ENCODE measurements at places on chromosomes 12 and 14.
A peak's percentile ranks its signal among the peaks of the same experiment; 100 is the strongest.

GRCh38 chr12:93879476-93880421 lies 202.6 kb downstream of the CRADD start:
- DNase-seq, result no peak

- no peak for DNase-seq
Observed at GRCh38 chr12:53854701-53855316, 83.8 kb upstream of the HOXC13 start.

- DNase-seq, result no peak
Observed at GRCh38 chr14:96270565-96271420, 14.8 kb downstream of the BDKRB1 start.

- DNase-seq, result no peak
Observed at GRCh38 chr12:109589240-109589590, 15.6 kb downstream of the MVK start.

- DNase-seq, result no peak
Observed at GRCh38 chr14:78383060-78383459, 212.9 kb downstream of the NRXN3 start.

GRCh38 chr12:78028426-78028825 lies 197.7 kb downstream of the NAV3 start:
- DNase-seq, result no peak

DNA sequence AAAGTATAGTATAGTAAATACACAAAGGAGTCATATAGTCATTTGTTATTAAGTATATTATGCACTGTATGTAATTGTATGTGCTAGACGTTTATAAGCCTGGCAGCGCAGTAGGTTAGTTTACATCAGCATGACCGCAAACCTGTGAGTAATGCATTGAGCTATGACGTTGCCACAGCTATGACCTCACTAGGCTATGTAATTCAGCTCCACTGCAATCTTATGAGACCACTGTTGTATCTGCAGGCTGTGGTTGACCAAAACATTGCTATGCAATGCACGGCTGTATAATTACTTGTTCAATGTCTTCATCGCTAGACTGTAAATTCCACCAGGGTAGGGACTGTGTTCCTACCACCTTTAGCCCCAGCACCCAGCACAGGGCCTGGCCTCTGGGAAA lies 53.2 kb upstream of the VASH1 start:
- no peak for DNase-seq

GRCh38 chr12:53222806-53223261 lies 9.2 kb downstream of the RARG start:
- DNase-seq, result no peak

DNA sequence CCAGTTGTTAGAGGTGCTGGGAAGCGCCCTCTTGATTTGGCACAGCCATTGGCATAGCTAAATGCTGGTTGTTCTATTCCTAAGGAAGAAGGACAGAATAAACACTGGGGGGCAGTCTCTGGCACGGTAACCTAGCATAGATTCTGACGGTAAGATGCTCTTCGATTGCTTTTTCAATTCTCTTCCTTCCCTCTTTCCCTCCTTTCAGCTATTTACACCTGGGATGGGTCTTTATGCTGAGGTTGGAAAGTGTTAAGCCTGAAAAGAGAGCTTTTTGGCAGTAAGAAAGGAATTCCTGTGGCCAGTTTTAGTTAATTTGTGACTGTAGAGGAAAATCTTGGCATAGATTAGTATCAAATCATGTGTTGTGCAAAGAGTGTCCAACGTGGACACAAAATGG lies 162.8 kb downstream of the SNAPC1 start:
- DNase-seq, result peak; percentile 5

- DNase-seq, result no peak
Observed at GRCh38 chr12:109693160-109693559, 20.5 kb upstream of the FAM222A start.

GRCh38 chr12:967641-968040 lies 18.1 kb upstream of the RAD52 start:
- DNase-seq, result no peak

DNA sequence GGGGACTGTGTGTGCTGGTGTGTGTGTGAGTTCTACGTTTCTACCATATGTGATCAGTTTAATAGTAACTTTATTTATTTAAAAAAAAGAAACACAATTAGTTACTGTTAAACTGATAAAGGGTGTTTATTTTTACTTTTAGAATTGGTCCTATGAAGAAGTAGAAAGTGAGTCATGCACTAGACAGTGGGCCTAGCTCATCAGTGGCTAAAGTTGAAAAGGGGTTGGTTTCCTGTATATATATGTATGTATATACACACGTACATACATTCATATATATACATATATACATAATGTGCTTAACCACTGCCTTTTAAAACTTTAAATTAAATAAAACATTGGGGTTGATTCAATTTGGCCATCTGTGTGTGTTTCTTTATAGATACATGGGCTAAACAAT lies 68.8 kb upstream of the TMEM263 start:
- no peak for DNase-seq

DNA sequence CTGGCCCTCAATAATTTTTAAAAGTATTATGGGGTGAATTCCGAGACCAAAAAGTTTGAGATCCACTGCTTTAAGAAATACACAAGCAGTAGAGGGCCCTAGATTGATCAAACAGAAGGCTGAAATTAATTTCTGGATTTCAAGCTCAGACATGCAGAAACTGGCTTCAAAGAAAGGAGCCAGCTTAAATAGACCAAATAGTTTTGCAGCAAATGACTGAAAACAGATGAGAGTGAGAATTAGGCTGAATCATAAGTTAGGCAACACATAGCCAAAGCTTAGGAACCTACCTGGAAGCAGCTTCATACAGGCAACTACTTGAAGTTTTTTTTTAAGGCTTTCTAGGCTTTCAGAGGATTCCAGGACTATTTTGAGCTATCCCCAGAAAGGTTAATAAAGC lies 12.4 kb downstream of the ATF7 start:
- DNase-seq, result no peak

DNA sequence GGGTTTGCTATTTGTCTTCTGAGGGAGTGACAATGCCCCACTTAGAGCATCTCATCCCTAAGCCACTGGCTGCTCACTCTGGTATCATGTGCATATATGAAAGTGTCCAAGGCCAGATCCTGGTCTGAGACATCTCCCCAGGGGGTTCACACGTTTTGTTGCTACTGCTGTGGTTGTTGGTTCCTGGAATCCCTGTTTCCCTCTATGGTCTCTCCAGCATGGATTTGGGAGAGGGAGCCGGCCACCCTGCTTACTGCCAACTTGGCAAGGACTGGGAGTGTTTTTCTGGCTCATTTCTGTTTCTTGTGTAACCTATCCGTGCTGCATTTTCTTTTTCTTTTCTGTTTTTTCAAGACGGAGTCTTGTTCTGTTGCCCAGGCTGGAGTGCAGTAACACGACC lies 101.3 kb upstream of the MAX start:
- DNase-seq, result no peak

- no peak for DNase-seq
Observed at GRCh38 chr12:90327793-90328743, 619.4 kb upstream of the ATP2B1 start.

DNA sequence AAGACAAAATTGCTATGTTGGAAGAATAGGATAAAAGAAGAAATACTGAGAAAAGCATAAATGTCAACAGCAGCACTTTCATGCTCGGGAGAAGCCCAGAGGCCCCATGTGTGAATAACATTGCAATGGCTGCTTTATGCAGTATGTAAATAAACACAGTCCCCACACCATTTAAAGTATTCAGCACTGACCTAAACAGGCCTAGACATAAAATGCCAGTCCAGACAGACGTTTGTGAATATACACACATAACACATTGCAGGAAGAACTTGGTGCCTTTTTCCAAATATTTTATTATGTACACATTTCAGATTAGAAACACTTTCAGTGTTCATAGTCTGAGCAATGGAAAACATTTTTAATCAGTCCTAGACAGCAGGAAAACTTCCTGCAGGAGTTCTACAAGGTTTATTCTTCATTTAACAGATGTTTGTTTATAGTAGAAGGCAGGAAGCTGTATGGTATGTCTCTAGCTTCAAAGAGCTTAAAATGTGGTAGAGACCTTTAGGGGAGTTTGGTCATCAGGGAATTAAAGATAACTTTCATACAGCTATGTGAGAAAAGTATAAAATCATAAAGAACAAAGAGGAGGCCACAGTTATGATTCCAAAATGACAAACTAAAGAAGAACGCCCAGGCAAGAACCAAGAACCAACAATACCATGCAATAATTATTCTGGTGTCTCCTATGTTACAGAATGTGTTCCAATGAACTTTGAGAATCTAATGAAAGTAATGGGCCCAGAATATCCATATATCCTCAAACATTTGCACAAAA lies 30.6 kb upstream of the SLC38A2 start:
- no peak for DNase-seq

- no peak for DNase-seq
Observed at GRCh38 chr14:63705561-63706070, 22.2 kb downstream of the SGPP1 start.

GRCh38 chr14:99128185-99128584 lies 143.8 kb downstream of the BCL11B start:
- no peak for DNase-seq

DNA sequence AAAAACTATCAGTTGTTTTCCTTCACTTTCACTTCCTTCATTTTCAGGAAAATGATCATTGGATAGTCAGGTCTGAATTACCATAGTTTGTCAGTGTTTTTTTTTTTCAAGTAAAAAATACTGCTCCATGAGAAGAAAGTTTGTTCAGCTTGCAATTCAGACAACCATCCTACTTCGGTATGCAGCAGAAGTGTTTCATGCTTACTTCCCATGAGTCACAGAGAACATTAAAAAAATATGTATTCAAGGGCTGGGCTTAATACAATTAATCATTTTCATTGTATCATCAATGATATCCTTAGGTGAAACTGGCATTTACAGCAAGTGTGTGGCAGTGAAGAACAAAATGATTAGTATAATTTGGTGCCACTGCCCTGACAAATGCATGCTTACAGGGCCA lies 21.6 kb downstream of the PYM1 start:
- no peak for DNase-seq

Measured in stimulated activated CD4-positive, alpha-beta T cell treated with anti-CD3 and anti-CD28 coated beads, Interleukin-2, amount 100 ng/mL, for 24 hours (primary cell).